DMS53 (cell line): ENCODE measurements at places on chromosomes 6 and 20.
A peak's percentile ranks its signal among the peaks of the same experiment; 100 is the strongest.

DNA sequence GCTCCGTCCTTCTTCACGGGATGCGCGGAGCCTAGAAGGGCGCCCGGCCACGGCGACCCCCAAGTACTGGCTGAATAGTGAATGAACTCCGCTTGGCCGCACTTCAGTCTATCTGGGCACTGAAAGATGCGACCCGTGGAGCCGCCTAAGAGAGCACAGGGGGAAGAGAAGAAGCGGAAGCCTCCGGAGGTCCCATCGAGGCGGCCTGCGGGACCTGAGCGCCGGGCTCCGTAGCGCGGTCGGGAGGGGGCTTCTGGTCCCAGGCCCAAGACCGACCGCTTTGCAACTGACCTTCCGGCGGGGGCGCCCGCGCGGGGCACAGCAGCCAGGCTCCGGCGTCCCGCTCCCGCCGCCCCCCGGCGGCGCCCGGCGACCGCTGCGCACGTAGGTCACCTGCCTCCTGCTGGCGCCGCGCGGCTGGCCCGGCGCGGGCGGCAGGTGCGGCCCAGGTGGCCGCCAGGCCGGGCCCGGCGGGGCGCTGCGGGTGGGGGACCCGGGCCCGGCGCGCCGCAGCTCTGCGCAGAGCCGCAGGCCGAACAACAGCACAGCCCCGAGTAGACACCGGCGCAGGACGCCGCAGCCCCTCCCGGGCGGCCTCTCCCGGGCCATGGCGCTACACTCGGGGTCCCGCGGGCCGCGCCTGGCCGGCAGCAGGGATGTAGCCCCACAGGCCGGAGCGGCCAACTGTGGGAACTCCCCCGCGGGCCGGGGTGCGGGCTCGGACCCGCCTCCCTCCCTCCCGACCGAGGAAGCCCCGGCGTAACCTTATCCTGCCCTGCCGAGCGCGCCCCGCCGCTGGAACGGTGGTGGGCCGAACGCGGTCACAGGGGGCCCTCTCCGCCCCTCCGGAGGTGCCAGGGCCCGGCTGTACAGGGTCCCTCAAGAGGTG is at the start of gene METTL24:
METTL24 (minus strand) TSS at position 686 of the 889 bp plus-strand sequence; CDS start at position 609, 77 bp downstream.
- DNase-seq, result peak; percentile 70

- no peak for DNase-seq
Measured at GRCh38 chr20:41427833-41428232, 61.2 kb upstream of the EMILIN3 start.

DNA sequence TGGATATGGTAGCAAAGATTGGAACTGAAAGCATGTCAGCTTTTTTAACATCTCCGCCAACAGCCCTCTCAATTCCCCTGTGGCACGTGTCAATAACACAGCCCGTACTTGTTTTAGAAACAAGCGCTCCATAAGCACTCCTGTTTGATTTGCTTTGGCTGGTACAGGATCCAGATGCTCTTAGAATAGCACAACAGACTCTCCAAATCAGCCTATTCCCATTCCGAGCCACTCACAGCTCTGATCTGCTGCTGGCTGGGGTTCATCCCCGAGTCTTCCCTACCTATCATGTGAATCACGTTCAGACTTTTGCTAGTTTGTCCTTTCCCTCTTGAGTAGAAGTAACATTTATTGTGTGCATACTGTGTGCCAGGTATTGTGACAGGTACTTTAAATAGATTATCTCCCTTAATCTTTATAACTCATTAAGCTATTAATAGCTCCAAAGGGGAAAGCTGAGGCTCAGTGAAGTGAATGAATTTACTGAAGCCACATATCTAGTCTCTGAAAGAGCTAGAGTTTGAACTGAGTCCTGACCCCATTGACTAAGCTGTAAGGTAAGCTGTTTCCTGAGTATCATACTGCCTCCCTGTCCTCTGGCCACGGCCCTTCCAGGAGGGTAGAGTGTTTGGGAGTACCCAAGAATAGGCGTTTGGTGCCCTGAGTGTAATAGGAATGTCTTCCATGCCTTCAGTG is 46.7 kb downstream of the RALY start:
- peak; percentile 12 for DNase-seq

- DNase-seq, result no peak
Measured at GRCh38 chr6:144364782-144365181, 79.6 kb downstream of the UTRN start.

DNA sequence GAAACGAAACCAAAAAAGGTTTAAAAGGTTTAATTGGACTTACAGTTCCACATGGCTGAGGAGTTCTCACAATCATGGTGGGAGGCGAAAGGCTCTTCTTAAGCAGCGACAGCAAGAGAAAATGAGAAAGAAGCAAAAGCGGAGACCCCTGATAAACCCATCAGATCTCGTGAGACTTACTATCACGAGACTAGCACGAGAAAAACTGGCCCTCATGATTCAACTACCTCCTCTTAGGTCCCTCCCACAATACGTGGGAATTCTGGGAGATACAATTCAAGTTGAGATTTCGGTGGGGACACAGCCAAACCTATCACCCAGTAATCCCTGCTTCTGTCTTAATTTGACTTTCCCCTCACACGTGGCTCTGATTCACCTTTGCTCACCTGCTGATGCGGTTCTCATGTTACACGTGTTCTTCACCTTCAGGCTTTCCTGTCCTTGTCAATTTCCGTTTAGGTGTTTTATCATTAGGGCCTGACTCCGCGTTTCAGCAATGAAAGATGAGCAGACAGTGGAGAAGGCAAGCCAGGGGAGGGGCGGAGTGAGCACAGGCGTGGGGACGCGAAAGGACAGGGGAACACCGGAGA is 57.1 kb downstream of the AGPAT4 start:
- DNase-seq, result peak; percentile 7
